ENCODE measurements at places on chromosomes 11 and 22.

DNA sequence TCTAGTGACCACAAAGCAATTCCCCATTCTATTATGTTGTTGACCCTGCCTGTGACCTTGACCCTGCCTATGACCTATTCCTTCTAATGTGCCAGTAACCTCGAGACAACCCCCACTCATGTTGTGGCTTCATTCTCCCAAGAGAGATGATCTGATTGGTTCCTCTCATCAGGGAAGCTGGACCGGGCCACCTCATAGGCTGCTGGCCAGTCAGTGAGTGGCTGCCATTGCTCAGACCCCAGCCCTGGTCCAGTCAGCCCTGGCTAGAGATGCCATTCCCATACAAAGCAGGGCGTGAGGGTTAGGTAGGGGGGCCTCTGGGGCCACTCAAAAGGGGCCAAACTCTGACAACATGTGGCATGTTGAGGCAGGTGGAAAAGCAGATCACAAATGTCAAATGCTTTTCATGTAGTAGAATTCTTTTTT lies 11.9 kb downstream of the SLC29A2 start:
- no peak for DNase-seq

DNA sequence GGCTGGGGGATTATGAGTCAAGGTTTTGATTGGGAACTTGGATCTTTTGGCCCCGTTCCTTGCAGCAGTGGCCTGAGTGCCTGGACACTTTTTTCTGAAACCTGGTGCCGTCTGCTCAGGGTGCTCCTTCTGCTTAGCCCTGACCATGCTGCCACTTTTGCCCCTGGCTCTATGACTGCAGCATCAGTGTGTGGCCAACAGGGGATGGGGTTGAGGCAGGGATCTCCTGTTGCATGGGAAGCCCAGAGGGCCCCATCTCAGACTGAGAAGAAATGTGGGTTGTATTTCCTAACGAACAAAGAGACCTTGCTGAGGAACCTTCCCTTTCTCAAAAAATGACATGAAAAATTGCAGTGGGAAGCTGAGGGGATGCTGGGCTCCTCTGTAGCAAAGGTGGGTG lies 18.7 kb downstream of the POU2F3 start:
- no peak for DNase-seq

DNA sequence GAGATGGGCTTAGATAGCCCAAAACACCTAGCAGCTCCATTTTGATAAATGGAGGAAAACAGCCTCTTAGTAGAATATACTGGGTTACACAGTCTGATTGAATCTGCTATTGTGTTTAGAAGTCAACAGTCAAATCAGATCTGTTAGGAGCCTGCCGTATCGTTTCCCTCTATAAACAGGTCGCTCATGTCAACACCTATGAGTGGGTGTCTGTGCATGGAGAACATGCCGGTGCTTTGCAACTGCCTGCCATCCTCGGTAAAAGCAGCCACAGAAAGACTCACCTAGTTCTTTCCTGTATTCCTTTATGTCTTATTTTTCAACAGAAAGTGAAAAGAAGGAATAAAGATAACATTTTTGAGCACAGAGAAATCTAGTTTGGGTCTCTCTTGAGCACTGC lies 99.4 kb downstream of the ETS1 start:
- no peak for DNase-seq

GRCh38 chr11:121473064-121473777 lies 20.5 kb upstream of the SORL1-AS1 start:
- DNase-seq: no peak

GRCh38 chr11:82901922-82902485 lies 468 bp downstream of the DDIAS start:
- DNase-seq: no peak

DNA sequence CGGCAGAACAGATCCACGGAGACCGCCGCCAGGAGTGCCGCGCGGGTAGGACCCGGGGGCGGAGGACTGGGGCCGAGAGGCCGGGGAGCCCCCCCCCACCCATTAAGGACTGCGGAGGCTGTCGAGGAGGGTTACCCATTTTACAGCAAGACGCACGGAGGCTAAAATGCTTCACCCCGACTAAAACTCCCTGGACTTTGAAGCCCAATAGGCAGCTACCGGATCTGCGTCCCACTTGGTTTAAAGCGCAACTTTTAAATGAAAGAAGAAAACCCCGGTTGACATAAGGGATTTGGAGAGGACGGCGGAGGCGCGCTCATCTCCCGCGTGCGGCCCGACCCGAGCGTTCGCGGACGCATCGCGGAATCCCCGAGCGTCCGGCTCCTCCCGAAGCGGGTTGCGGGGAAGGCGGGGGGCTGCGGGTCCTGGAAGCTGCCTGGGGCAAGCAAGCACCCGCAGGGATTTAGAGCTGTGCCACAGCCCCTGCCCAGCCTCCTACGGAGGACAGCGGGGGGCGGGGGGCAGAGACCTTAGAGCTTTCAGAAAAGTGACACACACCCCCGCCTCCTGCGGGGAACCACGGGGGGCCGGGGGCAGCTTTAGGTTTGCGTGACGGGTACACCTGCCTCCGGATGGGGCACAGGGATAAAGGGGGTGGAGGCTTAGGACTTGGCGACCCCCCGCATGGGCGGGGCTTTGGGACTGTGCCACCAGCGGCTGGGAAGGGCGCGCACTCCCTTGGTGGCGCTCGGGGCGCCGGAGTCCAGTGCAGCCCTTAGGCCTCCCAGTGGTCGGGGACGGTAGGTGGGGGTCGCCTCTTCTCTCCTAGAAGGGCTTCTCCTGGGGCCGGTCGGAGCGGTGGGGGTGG lies 760 bp upstream of the CELSR1 start:
- no peak for DNase-seq

GRCh38 chr22:24819911-24820461 lies 14.0 kb downstream of the SGSM1 start:
- DNase-seq: no peak

GRCh38 chr11:3959015-3959902 lies 103.8 kb downstream of the STIM1 start:
- no peak for DNase-seq

DNA sequence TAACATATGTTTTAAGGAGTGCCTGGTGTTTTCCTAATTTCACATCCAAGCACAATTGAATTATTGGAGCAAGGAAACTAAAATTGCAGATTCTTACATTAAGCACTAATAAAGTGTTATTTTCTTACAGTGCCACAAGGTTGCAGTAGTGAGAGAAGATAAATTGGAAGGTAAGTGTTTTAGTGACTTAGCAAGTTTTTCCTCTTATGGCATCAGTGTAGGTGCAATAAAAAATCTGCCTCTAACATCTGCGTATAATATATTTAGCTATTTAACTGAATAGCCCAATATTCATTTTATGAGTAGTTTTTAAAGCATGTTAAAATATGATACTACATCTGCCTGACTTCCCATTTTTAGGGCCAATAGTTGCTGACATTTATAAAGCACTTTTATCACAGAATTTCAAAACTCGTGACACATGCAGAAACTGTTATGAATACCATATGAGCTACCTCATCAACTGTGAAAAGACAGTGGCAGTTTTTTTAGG lies 19.0 kb downstream of the POLD3 start:
- DNase-seq: no peak

GRCh38 chr11:105490333-105490732 lies 119.5 kb upstream of the GRIA4 start:
- no peak for DNase-seq

GRCh38 chr11:57514538-57515331 lies 767 bp downstream of the SLC43A1 start:
- DNase-seq: peak; percentile 43

DNA sequence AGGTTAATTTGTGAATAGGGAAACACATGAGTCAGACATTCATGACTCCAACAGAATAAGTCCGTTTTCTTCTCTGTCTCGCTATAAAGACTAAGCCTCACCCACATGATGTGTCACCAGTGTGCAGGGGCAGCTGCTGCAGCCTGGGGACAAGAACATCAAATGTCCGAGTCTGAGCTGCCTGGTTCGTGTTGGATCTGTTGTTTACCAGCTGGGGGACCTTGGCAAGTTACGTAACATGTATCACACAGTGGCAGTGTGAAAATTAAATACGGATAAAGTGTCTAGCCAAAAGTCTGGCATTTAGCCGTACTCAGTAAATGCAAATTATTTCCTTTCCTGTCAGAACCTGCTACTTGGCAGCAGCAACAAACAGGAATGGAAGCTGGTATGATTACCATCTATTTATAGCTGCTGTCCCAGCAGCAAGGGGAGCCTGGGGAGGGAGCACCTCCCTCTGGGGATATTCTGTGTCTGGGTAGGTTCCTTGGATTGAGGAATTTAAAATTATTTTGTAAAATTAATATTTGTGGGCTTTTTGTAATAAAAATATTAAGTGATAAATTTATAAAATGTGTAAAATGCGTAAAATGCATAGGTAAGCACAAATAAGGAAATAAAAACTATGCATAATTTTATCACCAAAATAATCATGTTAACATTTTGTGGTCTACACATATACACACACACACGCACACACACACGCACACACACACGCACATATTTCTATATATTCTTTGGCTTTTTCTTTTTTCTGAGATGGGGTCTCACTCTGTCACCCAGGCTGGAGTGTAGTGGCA lies 1.3 kb upstream of the CLDN25 start:
- no peak for DNase-seq

DNA sequence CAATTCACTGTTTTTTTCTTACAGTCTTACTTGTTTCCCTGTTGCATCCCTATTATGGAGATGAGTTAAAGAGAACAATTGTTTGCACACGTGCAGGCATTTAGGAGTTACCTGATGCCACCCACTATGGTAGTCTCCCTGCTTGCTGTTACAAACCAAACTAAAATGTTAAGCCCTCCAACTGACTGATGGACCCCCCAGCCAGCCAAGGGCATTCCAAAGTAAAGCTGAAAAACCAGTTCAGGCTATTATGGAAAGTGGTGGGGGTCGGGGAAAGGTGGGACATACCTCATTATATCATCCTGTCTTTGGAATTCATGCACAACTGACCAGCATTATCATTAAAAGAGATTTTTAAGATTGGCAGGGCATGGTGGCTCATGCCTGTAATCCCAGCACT lies 47.0 kb upstream of the GNAZ start:
- DNase-seq: no peak

GRCh38 chr22:20550851-20551744 lies 43.7 kb downstream of the MED15 start:
- peak; percentile 54 for DNase-seq

GRCh38 chr22:22681221-22681739 lies 36.9 kb downstream of the GGTLC2 start:
- DNase-seq: no peak

- DNase-seq: no peak
These were observed 52.0 kb downstream of the BCR start for GRCh38 chr22:23232094-23232905.

DNA sequence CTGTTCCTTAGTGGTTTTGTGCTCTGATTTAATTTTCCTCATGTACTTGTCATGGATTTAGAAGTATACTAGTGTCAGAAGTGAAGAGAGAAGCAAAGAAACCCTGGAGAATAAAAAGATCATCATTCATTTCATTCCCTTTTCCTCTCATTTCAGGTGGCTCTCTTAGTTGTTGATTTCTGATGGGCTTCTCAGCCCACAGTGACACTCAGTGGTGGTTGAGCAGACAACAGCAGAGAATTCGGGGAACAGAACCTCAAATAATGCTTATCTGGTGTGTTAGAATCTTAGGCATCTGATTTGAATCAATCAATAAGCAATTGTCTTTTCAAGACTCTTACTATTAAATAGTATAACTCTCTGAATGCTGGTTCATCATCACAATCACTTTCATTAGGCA lies 1289.4 kb downstream of the FAM181B start:
- no peak for DNase-seq

DNA sequence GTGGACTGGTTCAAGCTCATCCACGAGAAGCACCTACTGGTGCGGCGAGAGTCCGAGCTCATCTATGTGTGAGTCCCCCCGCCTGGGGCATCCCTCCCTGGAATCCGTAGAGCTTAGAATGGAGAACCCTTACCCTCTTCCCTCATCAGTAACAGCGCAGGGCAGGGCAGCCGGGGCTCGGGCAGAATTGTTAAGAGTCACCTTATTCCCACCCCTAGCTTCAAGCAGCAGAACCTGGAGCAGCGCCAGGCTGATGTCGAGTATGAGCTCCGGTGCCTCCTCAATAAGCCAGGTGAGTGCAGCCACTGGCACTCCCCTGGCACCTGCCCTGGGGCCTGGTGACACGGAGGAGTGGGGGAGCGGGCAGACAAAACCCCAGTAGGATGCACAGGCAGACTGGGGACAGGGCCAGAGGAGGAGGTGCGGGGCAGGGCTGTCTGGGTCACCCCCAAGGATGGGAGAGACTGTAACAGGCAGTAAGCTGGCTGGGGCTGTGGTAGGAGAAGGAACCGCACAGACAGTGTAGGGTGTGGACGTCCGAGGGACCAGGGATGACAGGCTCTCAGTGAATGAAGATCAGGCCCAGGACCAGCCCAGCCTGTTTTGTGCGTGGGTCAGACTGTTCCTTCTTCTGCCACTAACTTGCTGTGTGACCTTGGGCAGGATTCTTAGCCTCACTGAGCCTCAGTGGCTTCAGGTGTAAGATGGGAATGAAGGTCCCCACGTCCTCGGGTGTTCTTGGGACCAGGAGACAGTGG lies 20.4 kb downstream of the C22orf23 start:
- DNase-seq: no peak

- no peak for DNase-seq
These were observed 131.1 kb downstream of the DBX1 start for GRCh38 chr11:20029193-20029592.

GRCh38 chr11:43580735-43581369 lies 99.7 kb upstream of the HSD17B12 start:
- no peak for DNase-seq

DNA sequence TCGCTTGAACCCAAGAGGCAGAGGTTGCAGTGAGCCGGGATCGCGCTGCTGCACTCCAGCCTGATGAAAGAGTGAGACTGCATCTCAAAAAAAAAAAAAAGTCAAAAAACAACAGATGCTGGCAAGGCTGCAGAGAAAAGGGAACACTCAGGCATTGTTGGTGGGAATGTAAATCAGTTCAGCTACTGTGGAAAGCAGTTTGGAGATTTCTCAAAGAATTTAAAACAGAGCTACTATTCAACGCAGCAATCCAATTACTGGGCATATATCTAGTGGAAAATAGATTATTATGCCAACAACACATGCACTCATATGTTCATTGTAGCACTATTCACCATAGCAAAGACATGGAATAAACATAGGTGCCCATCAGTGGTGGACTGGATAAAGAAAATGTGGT lies 89.7 kb downstream of the EFCAB6 start:
- DNase-seq: no peak

DNA sequence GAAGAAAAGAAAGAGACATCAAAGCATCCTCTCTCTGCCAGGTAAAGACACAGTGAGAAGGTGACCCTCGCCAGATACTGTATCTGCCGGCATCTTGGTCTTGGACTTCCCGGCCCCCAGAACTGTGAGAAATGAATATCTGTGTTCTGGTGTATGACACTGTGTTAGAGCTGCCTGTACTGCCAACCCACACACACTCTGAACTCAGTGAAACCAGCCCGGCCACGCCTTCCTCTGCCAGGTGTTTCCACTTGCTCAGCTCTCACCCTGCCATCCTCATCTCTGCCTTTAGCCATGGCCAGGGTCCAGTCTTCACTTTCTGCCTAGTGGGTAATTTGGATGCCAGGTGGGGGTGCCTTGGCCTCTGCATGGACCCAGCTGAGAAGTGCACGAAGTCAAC lies 24.0 kb downstream of the CBX7 start:
- DNase-seq: no peak

- no peak for DNase-seq
These were observed 10.1 kb upstream of the PIM3 start for GRCh38 chr22:49950396-49950994.

GRCh38 chr11:579830-580601 lies 3.7 kb downstream of the PHRF1 start:
- DNase-seq: no peak
